ENCODE measurements at places on chromosomes 13 and 19. TPM values are rescaled to one million over a fixed set of nuclear protein-coding genes. Genes with fewer than 3 reads are reported as not detected.
A peak's percentile ranks its signal among the peaks of the same experiment; 100 is the strongest.

SLC25A23 gene
- 22.9 TPM for total RNA-seq

PSG2 gene
- 5.2 TPM for total RNA-seq

ZNF442 gene
- total RNA-seq: 0.64 TPM

PIAS4 gene
- total RNA-seq: 26.7 TPM

TLE2 gene
- total RNA-seq: 0.32 TPM

CAMSAP3 gene
- total RNA-seq: not detected

GRCh38 chr19:7779631-7780486, 16.8 kb downstream of the CLEC4M start:
- DNase-seq: no peak

DNA sequence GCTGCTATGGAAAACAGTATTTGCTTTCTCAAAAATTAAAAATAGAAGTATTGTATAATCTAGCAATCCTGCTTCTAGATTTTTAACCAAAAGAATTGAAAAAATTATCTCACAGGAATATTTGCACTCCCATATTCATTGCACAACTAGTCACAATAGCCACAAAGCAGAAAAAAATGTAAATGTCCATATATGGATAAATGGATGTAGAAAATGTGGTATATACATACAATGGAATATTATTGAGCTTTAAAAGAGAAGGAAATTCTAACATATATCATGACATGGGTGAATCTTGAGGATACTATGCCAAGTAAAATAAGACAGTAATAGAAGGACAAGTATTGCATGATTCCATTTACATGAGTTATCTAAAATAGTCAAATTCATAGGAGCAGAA, 2753.0 kb downstream of the PCDH9 start:
- no peak for DNase-seq

DNA sequence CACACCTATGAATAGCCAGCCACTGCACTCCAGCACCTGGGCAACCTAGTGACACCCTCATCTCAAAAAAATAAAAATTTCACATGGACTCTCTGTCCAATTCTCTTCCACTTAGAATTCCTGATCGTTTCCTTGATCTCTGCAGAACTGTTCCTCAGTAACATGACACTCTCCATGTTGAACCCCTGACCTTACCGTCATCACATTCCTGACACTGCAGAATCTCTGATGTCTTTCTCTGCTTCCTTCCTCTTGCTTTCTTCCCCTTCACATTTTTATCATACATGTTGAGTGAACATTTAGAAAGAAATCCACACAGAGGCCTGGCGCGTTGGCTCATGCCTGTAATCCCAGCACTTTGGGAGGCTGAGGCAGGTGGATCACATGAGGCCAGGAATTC, 15.0 kb downstream of the ZNF114 start:
- peak; percentile 43 for DNase-seq

- peak; percentile 97 for DNase-seq
These were observed at the start of gene ZNF526 for GRCh38 chr19:42219812-42220750. ZNF526 (plus strand) TSS chr19:42220312; CDS start chr19:42224404, 4,092 bp downstream.

- DNase-seq: no peak
These were observed 4.7 kb upstream of the KBTBD7 start for GRCh38 chr13:41199079-41199478.

DNA sequence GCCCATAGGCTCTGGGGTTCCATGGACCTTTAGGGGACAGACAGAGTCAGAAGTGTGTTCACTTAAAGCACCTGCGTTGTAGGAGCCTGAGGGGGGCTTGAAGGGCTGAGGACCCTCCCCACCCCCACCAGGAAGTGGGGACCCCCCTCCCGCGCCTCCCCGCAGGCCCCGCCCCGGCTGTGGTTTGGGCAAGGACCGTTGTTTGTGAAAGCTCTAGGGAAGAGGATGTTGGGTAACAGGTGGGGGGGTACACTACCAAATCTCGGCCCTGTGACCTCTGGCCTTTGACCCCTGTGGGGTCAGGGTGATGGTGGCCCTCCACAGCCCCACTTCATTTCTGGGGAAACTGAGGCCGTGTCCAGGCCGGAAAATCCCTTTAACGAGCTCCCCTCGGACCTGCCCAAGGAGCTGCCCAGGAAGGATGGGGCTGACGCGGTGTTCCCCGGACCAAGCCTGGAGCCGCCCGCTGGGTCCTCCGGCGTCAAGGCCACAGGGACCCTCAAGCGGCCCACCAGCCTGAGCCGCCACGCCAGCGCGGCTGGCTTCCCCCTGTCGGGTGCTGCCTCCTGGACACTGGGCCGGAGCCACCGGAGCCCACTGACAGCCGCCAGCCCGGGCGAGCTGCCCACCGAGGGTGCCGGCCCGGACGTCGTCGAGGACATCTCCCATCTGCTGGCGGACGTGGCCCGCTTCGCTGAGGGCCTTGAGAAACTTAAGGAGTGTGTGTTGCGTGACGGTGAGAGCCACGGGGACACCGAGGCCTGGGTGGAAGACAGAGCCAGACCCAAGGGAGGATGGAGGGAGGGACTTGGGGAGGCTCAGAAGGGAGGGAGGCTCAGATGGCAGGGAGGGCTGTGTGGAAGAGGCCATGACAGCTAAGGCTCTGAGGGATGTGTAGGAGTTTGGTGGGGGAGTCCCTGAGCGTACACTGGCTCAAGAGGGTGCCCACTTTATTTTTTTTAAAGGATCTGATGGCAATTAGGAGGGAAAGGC, 1.3 kb downstream of the ARHGAP45 start:
- DNase-seq: no peak

DNA sequence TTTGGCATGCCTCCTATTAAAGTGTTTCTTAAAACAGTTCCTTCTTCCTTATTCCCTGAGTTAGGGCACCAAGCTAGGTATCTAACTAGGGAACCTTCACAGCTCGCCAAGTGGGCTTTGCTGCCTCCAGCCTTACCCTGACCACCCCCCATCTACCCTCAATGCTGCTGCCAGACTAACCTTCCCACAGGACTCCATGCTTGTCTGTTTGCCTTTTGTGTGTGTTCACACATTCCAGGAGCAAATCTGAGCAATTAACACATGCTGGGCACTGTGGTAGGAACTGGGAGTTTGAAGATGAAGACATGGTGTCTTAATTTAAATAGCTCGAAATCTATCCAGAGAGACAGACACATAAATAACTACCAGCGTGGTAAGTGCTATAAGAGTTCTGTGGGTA, 185.2 kb downstream of the MZT1 start:
- no peak for DNase-seq

GRCh38 chr19:48196321-48196763, 25.9 kb downstream of the ZSWIM9 start:
- DNase-seq: no peak

GRCh38 chr19:46591870-46592269, 9.3 kb upstream of the CALM3 start:
- no peak for DNase-seq

DNA sequence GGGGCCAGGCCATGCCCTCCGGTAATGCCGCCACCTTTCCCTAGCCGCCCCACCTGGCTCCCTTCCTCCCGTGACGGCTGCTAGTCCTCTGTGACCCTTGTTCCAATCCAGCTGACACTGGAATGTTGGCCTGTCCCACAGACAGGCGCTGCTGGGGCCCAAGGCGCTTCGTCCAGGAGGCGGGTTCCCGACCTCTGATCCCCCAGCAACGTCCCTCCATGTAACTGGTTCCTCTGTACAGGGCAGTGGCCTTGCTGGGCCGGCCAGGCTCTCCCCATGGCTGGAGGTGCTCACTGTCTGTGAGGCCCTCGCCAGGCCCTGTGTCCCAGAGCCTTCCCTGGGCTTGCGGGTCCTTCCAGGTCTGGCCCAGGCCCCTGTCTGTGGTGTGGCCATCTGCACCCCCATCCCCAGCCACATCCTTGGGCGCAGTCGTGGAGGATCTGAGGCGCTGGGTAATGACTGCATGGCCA, 6.8 kb upstream of the GRIN3B start:
- DNase-seq: no peak

GRCh38 chr13:40517486-40518480, 148.7 kb downstream of the FOXO1 start:
- no peak for DNase-seq

DNA sequence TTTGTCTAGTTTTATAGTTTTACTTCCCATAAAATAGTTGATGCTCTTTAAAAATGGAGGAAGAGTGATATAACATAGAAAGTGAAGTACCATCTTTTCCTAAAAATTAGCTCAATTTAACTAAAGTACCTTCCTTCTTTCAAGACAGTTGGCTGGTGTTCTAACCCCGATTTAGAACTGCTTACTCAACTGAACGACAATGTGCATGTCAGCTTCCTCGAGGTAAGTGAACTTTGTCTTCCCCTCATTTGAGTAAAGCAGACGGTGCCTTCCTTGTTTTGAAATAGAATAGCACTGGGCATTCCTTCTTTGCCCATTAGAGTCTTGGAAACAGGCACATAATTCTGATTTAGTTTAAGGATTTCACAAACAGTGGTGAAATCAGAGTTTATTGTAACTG, 1519.2 kb downstream of the EFNB2 start:
- DNase-seq: no peak

DNA sequence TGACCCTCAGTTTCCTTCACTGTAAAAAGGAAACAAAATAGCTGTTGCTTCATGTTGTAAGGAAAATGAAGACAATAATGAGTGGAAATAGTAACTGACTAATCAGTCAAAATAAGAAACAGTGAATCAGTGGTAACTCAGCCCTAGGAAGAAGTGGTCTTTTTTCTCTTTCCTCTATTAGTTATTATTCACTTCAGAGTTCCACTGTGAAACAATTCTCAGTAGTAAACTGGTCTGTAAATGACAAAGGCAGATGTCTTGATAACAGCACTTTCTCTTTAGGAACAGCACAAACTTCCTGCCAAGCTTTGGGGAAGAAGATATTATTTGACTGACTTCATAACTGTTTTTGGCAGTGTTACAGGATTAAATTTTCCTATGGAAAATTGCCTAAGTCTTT, 600.5 kb upstream of the KLHL1 start:
- no peak for DNase-seq

- DNase-seq: no peak
These were observed 111.7 kb downstream of the SHISA2 start for GRCh38 chr13:25939961-25940687.

- DNase-seq: peak; percentile 65
These were observed 109.5 kb downstream of the TM9SF2 start for GRCh38 chr13:99610702-99611289.
